Cardiac muscle cell (in vitro differentiated cells and primary cell): ENCODE measurements at places on chromosomes 7 and 10. TPM values are rescaled to one million over a fixed set of nuclear protein-coding genes. Genes with fewer than 3 reads are reported as not detected.

The BAIAP2L1 gene
- polyA plus RNA-seq, result 7.6 and 17.4 TPM in 2 replicates

The CTBP2 gene
- 67.8 and 74.5 TPM in 2 replicates for polyA plus RNA-seq

The JAKMIP3 gene
- polyA plus RNA-seq, result 0.26 and 0.75 TPM in 2 replicates

The MALRD1 gene
- 0.49 and 0.99 TPM in 2 replicates for polyA plus RNA-seq

The GATA3 gene
- 4.4 and 11.4 TPM in 2 replicates for polyA plus RNA-seq

The C10orf67 gene
- 0.16 TPM in 1 of 2 replicates, not detected in the other for polyA plus RNA-seq

The TSPAN13 gene
- 103 and 152 TPM in 2 replicates for polyA plus RNA-seq

The PGAM2 gene
- 165 and 213 TPM in 2 replicates for polyA plus RNA-seq

The NPSR1 gene
- not detected in 2 replicates for polyA plus RNA-seq

The C10orf53 gene
- not detected in 2 replicates for polyA plus RNA-seq

The FXYD4 gene
- 0.67 TPM in 1 of 2 replicates, not detected in the other for polyA plus RNA-seq

The NXPH1 gene
- polyA plus RNA-seq, result 0.76 and 1.7 TPM in 2 replicates

The SPDYE8 gene
- polyA plus RNA-seq, result 0.44 and 0.97 TPM in 2 replicates

The PCLO gene
- polyA plus RNA-seq, result 0.34 and 0.77 TPM in 2 replicates

The OLAH gene
- polyA plus RNA-seq, result not detected in 2 replicates

The ABCB1 gene
- 0.70 TPM in 1 of 2 replicates, not detected in the other for polyA plus RNA-seq

The TCAF2 gene
- 0.17 and 0.67 TPM in 2 replicates for polyA plus RNA-seq

The ECHS1 gene
- 184 and 243 TPM in 2 replicates for polyA plus RNA-seq

The SEMA4G gene
- 7.0 and 10.6 TPM in 2 replicates for polyA plus RNA-seq

The ANXA11 gene
- polyA plus RNA-seq, result 82.4 and 112 TPM in 2 replicates

The HGF gene
- polyA plus RNA-seq, result 0.04 and 0.82 TPM in 2 replicates

The PTTG1IP2 gene
- polyA plus RNA-seq, result not detected in 2 replicates

The BICC1 gene
- polyA plus RNA-seq, result 6.4 and 7.2 TPM in 2 replicates

The PTPRN2 gene
- polyA plus RNA-seq, result 0.28 and 0.42 TPM in 2 replicates

The AGAP5 gene
- polyA plus RNA-seq, result 3.1 and 5.3 TPM in 2 replicates

The RBP3 gene
- polyA plus RNA-seq, result not detected in 2 replicates

The PRPS1L1 gene
- not detected in 2 replicates for polyA plus RNA-seq

The SDK1 gene
- polyA plus RNA-seq, result 4.1 and 6.9 TPM in 2 replicates

The FAM185A gene
- 10.5 and 12.1 TPM in 2 replicates for polyA plus RNA-seq

The GLCCI1 gene
- polyA plus RNA-seq, result 16.4 and 29.1 TPM in 2 replicates

The JAZF1 gene
- 11.3 and 12.3 TPM in 2 replicates for polyA plus RNA-seq

The ERVW-1 gene
- polyA plus RNA-seq, result 1.2 TPM in 1 of 2 replicates, not detected in the other

The IQCE gene
- polyA plus RNA-seq, result 13.8 and 18.0 TPM in 2 replicates

The PIP gene
- polyA plus RNA-seq, result not detected in 2 replicates

The FKBP6 gene
- polyA plus RNA-seq, result 0.11 TPM in 1 of 2 replicates, not detected in the other

The ALDH18A1 gene
- 46.6 and 49.3 TPM in 2 replicates for polyA plus RNA-seq

The FLNC gene
- polyA plus RNA-seq, result 194 and 196 TPM in 2 replicates

The CCL24 gene
- polyA plus RNA-seq, result not detected in 2 replicates

The CTNNA3 gene
- polyA plus RNA-seq, result 55.8 and 83.6 TPM in 2 replicates

The H2BK1 gene
- not detected in 2 replicates for polyA plus RNA-seq

The CPXM2 gene
- 0.84 and 1.3 TPM in 2 replicates for polyA plus RNA-seq

The EPHA1 gene
- polyA plus RNA-seq, result 1.8 and 2.7 TPM in 2 replicates

The INMT gene
- polyA plus RNA-seq, result 0.98 and 2.2 TPM in 2 replicates

The GRK5 gene
- polyA plus RNA-seq, result 3.5 and 10.1 TPM in 2 replicates

The VAX1 gene
- not detected in 2 replicates for polyA plus RNA-seq

The SLIT1 gene
- polyA plus RNA-seq, result 3.3 and 5.6 TPM in 2 replicates

The NANOS1 gene
- polyA plus RNA-seq, result 2.5 and 4.5 TPM in 2 replicates

The CPA2 gene
- 0.39 TPM in 1 of 2 replicates, not detected in the other for polyA plus RNA-seq

The PRKG1 gene
- 2.9 and 8.0 TPM in 2 replicates for polyA plus RNA-seq

The TRUB1 gene
- 8.4 and 13.8 TPM in 2 replicates for polyA plus RNA-seq

The TMEM213 gene
- not detected in 2 replicates for polyA plus RNA-seq

The MEOX2 gene
- 0.34 and 0.52 TPM in 2 replicates for polyA plus RNA-seq

The OR2A1 gene
- not detected in 2 replicates for polyA plus RNA-seq

The THSD7A gene
- polyA plus RNA-seq, result 1.5 and 1.8 TPM in 2 replicates

The GDF2 gene
- polyA plus RNA-seq, result 2.6 and 4.4 TPM in 2 replicates

The STEAP2 gene
- 2.0 and 2.1 TPM in 2 replicates for polyA plus RNA-seq

The HNRNPA2B1 gene
- 880 and 1,016 TPM in 2 replicates for polyA plus RNA-seq

The EGR2 gene
- polyA plus RNA-seq, result 0.29 and 0.94 TPM in 2 replicates

The LRRN3 gene
- 84.6 and 86.4 TPM in 2 replicates for polyA plus RNA-seq
